ENCODE measurements at places on chromosomes 12 and 14.

GRCh38 chr14:50037852-50038251 lies 78.5 kb downstream of the VCPKMT start:
- no peak for DNase-seq

GRCh38 chr12:124883263-124884130 lies 19.8 kb upstream of the SCARB1 start:
- no peak for DNase-seq

DNA sequence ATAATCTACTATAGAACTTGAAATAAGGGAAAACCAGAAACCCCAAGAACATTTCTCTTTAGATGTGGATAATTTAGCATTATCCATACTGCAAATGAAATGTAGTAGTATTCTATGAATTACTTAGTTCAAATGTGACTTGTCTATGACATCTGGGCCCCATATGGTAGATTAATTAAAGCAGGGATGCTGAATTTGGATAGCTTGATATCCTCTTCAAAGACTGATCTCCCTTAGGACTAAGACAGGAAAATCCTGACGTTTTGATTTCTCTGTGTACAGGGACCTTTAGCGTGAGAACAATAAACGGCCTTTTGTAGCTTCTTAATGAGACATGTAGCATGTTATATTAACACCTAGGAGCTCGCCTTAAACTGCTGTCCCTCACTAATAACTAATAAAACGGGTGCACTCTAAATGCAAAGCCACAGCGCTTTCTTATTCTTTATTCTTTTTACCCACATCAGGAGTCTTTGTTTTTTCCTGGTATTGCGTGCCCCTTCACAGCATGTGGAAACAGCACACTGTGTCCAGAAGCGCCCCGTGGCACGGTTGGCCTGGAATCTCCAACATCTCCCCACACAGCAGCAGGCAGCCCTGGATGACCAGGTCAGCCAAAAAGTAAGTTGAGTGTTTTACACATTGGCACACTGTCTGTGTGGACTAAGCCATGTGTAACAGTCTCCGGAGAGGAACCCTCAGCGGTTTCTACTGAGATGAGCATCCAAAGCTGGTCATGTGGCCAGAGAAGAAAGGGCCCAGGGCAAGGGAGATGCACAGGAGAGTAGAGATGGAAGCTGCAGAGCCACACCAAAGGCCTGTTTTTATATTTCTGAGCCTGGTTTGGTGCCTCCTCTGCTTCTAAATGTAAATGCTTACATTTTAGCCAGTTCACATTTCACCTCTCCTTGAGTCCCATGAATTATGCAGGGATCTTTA lies 93.1 kb downstream of the SRGAP1 start:
- DNase-seq = no peak

DNA sequence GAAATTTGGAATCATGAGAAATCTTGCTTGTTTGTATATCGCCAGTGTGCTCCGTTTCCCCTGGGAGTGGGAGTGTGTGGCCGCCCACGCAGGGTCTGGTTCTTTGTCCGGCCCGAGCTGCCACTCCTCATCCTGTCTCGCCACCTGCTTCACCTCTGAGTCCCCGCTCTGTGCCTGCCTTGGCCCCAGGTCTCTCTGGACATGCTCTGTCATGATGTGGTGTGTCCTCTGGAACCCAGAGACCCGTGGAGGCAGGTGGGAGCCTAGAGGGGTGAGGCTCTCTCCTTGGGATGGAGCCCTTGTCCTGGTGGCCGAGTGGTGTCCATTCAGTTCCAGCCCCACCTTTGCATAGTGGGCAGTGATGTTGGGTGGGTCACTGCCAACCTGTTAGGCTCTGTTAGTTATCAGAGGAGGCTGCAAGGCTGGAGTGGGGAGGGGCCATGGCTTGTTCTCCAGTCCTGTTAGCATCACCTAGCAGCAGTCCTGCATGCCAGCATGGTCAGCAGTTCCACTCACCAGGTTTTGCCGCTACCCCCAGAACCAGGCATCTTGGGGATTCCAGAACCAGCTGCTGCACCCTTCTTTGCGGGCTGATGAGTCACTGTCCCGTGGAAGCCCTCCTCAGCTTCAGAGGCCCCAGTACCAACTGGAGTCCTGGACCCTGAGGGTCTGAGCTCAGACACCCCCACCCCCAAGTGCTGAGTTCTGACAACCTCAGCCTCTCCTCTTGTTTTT lies 76.5 kb downstream of the EP400 start:
- DNase-seq = no peak

- DNase-seq = no peak
These were observed 13.9 kb downstream of the JDP2 start for GRCh38 chr14:75441728-75442127.

GRCh38 chr14:71583705-71584104 lies 348.5 kb upstream of the RGS6 start:
- DNase-seq = no peak

DNA sequence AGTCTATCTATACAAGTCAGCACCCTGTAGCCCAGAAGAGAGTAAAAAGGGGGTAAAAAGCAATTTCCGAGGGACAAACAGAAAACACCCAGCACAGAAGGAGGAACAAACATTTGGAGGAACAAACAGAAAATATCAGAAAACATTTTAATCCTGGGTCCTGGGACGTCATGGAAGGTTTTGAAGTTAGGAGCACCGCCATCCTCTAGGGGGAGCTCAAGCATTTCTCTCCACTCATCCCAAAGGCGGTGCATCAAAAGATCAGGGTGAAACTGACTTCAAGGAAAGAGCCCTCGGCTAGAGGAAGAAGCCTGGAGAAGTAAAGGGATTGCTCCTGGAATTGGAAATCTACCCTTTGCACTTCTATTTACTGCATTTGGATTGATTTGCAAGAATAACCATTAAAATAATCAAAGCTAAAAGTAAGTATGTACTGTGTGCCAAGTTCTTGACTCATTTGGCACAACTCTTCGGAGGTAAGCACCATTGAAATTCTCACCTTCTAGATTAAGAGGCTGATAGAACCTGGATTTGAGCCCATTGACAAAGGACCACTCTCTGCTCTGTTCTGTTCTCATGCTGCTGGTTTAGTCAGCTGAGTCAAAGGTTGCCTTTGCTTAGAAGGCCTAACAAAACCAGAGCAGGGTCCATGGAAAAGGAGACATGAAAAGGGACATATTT lies 17.2 kb upstream of the POC1B start:
- DNase-seq = peak; percentile 48

GRCh38 chr12:18242380-18243089 lies 18.8 kb upstream of the PIK3C2G start:
- no peak for DNase-seq

DNA sequence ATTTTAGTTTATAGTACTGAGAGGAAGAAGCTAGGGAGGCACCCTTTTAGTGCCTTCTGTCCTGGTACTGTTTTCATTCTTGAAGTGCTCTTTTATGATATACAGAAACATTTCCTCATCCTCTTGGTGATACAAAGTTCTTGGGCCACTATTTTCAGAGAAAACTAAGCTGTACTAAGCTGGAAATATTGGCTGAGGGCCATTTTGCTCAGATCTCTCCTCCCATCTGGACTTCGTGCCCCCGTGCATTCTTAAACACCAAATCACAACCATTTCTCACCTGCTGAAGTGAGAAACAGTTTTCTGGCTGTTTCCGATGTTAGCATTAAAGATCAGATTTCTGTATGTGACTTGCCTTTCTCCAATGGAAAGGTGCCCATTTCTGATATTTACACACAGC lies 158.9 kb downstream of the FBXL14 start:
- DNase-seq = no peak

DNA sequence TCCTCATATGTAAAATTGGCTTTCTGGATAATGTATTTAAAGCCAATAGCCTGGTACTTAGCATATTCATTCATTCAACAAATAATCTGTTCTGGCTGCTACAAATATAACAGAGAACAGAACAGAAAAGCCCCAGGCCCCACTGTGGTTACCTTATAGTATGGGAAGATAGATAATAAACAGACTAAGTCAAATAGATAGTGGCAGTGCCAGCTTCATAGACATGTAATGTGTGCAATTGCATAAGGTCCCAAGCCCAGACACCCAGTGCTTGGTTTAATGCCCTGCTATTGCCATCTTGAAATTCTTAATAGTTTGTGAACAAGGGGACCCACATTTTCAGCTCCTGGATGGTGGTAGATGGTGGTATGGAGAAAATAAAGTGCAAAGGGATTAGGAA lies 320.2 kb upstream of the USP15 start:
- DNase-seq = no peak

GRCh38 chr12:23686095-23686494 lies 263.4 kb downstream of the SOX5 start:
- DNase-seq = no peak

DNA sequence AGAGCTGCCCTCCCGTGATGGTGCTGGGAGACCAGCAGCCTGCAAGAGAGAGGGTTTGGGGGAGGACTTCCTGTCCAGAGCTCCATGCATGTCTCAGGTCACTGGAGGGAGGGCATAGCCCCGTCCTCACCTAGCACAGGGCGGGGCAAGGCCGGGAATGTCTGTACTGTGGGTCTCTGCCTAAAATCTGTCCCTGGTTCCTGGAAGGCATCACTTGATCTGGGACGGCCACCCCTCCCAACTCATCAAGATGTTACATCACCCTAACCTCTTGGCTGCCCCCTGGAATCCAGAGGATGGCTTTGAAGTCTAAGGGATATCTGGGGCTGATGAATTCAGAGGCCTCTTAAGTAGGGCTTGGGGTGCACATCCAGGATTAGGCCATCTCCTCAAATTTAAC lies 37.0 kb upstream of the MEG3 start:
- DNase-seq = no peak

GRCh38 chr12:47753021-47754001 lies 5.4 kb downstream of the RAPGEF3 start:
- no peak for DNase-seq

DNA sequence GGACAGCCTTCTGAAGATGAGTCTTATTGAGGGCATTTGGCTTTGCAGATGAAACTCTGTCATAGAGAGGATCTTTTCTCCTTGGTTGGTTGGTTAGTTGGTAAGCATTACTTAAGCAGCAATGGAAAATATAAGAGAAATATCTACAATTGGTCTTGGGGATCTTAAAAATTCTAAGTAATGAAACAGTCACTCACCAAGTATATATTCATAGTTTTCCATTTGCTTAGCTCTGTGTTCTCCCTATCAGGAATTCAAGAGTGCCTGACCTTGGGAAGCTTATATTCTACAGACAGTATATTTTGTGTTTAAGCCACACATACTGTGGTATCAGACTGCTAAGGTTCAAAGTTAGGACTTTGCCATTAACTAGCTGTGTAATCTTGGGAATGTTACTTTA lies at the start of gene OR5AU1:
Gene OR5AU1, minus strand, starts transcription at position 101 of the 400 bp plus-strand sequence. CDS start 191 bp downstream, outside the sequence.
- DNase-seq = no peak

GRCh38 chr12:91094032-91094662 lies 17.1 kb downstream of the LUM start:
- DNase-seq = no peak

DNA sequence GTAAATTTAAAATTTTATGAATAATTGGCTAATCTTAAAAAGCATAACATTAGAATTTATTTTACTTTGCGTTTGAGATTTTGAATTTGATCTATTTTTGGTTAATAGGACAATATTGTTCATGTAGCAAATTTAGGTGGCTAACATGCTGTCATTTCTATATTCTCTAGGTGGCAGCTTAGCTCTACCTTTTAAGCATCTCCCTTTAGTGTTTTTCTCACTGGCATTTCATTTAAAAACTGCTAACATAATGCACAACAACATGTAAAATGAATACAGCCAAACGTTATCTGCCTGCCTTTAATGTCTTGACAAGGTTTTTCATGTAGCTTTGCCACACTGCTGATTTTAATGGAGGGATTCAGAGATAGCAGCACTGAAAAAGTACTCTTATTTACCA lies 272.4 kb upstream of the FBXO33 start:
- no peak for DNase-seq

- no peak for DNase-seq
These were observed 102.4 kb upstream of the ATF1 start for GRCh38 chr12:50661300-50662115.

GRCh38 chr14:69922198-69922597 lies 43.0 kb downstream of the SMOC1 start:
- no peak for DNase-seq

DNA sequence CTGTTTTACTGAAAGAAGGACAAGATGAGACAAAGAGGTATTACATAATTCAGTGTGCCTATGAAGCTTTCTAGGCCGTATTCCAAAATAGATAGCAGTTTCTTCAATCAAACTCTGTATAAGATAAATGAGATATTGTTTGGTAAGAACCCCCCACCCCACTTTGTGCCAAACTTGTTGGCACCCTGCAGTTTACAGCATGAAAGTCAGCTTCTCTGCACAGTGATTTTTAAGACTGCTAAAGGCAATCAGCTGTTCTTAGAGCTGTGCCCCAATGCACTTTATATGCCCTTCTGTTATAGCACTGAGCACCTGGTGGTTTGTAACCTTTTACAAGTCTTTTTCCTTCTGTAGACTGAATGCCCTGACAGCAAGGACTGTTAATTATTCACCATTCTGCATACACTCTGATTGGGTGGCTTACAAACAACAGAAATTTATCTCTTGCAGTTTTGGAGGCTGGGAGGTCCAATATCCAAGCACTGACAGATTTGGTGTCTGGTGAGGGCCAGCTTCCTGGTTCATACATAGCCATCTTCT lies 76.7 kb downstream of the ANO4 start:
- no peak for DNase-seq

DNA sequence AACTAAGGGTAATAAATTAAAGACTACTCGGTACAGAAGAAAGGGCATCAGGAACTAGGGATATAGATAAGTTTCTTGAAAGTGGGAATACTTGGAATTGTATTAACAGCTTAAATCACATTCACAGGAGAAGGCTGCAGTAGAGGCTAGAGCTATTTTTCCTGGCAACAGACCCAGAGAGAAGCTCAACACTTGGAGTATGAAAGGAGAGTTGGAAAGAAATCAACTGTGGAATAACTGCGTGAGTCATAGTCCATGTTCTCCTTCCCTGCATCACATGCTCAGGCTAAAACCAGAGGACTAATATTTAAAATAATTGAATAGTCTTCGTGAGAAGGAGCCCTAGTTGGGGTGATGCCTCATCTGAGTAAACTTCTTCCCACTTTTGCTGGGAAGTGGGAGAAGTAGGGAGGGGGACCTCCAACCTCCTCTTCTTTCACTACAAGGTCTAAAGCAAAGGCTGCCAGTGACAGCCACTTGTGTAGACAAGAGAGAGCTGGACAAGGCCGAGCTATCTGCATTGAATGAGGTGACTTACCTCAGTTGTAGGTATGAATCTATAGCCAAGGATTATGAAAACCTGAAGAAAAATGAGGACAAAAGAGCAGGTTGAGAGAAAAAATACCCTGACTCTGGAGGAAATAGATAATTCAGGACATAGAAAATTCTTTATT lies 32.7 kb downstream of the DYRK2 start:
- no peak for DNase-seq

DNA sequence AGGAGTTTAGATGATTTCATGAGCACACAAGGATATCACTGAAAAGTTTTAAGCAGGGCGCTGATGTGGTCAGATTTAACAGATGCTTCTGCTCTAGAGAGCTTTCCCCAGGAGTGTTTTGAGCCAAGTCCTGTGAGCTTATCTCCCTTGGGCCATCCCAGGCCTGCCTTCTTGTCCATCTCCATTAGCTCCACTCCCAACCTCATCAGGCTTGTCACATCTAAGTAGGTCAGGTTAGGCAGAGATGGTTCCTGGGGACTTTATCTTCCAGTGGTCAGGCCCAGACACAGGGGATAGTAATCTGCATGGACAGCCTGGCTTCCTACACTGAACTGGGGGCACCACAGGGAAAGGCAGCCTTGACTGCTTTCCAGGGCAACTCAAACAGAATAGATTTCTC lies 145.4 kb upstream of the SRRM4 start:
- no peak for DNase-seq

- DNase-seq = no peak
These were observed 274.9 kb upstream of the MGAT4C start for GRCh38 chr12:86530996-86531655.

- peak; percentile 10 for DNase-seq
These were observed 645 bp downstream of the JDP2 start for GRCh38 chr14:75428230-75429104.

Measured in stimulated activated CD4-positive, alpha-beta T cell treated with anti-CD3 and anti-CD28 coated beads, Interleukin-12 subunit alpha, Interleukin-12 subunit beta, amount 100 ng/mL, for 4 hours (primary cell).